Omental fat pad (tissue), 4 donors: ENCODE measurements at places on chromosomes 1 and 21. TPM values are rescaled to one million over a fixed set of nuclear protein-coding genes. Genes with fewer than 3 reads are reported as not detected.

GRCh38 chr1:7207875-7208646, 422.8 kb downstream of the CAMTA1 start:
- DNase-seq = no peak

DNA sequence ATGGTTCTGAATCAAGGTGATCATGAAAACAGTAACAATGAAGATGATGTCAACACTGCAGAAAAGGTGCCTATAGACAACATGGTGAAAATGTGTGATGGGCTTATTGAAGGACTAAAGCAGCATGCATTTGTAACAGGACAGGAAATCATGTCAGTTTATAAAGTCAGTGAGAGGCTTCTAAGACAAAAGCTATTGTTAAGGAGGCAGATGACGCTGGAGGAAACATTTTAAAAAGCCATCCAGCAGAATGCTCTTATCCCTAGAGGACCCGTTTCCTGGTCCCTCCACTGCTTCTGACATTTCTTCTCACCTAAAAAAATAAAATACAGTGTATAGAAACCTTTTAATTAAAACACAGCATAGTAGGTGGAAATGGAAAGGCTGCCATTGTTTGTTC, 40.9 kb downstream of the CYYR1 start:
- DNase-seq = no peak

GRCh38 chr1:172286629-172287076, 133.8 kb upstream of the C1orf105 start:
- no peak for DNase-seq

The CAPN2 gene
- 194 TPM for total RNA-seq

The SUSD4 gene
- 0.24 TPM for total RNA-seq

GRCh38 chr1:86714159-86714558, 9.8 kb downstream of the SH3GLB1 start:
- DNase-seq = no peak

GRCh38 chr1:15525050-15526020, 1.3 kb upstream of the DNAJC16 start:
- DNase-seq = no peak

The OR2T12 gene
- total RNA-seq = not detected

- no peak for DNase-seq
These were observed 46.3 kb upstream of the PDE9A start for GRCh38 chr21:42607102-42607501.

DNA sequence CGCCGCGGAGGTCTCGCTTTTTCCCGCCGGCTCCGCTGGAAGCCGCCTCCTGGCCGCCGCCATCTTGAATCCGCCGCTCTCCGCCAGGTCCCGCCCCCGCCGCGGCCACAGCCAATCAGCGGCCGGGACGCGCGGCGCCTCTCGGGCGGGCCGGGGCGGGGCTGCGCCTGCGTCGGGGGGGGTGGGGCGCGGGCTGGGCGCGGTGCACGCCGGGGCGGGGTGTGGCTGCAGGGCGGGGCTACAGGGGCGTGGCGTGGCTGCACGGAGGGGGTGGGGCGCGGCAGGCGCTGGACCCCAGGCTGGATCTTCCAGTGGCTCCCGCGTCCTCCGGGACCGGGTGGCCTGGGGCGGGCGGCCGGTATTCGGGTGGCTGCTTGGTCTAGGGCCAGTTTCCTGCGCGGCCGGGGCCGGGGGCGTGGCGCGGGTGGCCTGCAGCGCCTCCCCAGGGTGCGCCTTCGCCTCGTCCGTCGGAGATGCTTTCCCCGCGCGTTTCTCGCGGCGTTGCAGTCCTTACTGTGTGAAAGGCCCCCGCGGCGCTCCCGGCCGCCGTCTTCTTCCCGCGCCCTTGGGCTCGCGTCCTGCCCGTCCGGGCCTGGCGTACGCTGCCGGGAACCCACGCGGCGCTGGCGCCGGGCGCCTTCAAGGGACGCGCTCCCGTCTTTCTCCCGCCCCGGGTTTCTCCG, 575 bp downstream of the PCNT start:
- peak; percentile 58 for DNase-seq

The UBE2U gene
- total RNA-seq = not detected

GRCh38 chr21:42234464-42235241, 15.7 kb downstream of the ABCG1 start:
- DNase-seq = no peak

DNA sequence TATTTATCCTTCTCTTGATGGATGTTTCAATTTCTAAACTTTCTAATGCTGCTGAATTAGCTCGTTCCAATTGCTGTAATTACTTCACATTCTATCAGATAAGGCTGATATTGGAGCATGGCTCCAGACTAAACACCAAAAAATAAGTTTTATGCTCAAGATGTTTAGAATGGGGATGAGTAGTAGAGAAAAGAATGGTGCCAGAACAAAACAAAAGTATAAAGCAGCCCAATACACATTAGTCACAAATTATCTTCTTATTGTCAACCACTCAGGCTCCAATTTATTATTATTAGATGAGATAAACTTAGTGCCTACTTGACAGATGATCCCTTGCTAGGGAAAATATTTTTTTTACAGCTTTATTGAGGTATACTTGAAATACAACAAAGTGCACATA, 21.8 kb downstream of the ATPAF1 start:
- no peak for DNase-seq

The LZIC gene
- total RNA-seq = 21.0 TPM

DNA sequence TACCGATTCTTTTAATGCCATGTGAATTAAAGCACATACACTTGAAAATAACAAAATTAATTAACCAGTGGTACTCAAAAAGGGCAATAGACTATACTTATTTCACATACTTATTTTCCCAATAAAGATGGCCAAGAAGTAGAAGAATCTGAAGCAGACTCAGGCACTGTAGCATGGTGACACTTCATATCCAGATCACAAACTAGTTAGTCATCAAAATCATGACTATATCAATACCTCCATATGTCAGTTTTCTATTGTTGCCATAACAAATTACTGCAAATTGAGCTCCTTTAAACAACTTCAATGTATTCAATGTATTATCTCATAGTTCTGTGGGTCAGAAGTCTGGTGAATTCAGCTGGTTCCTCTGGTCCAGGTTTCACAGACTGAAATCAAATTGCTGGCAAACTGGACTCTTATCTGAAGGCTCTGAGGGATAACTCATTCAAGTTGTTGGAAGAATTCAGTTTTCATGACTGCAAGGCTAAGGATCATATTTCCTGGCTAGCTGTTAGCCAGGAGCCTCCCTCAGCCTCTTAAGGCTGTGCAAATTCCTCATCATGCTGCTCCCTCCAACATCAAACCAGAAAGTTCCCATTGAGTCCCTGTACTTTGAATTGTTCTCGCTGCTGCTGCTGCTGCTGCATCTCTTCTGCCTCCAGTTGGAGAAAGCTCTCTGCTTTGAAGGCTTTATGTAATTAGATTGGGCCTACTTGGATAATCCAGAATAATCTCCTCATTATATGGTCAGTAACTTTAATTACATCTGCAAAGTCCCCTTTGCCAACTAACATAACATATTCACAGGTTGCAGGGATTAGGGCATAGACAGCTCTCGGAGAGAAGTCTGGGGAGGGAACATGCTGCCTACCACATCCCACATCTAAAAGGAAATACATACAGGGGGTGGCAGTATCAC, 91.5 kb downstream of the MRPL39 start:
- DNase-seq = no peak

DNA sequence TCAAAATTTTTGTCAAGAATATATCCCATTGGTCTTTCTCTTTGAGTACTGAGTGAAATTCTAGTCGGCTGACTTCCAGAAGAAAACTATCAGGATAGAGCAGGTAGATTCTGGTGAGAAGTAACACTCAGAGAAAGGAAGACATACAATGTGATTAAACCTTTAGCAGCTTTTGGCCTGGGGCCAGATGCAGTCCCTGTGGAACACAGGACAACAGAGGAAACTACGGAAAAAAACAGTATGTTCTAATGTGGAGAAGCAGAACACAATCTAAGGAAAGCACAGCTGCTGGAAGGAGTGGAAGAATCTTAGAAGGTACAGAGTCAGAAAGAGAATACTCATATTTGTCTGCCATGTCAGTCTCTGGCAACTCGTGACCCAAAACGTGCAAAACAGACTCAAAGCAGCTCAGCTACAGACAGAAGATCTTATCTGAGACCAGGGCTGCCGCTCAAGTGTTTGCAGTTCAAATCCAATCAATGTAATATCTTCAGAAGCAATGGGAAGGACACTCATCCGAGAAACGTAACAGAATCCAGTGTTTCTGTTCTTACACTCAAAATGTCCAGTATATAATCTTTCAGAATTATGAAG, 283.8 kb downstream of the MRPL39 start:
- DNase-seq = no peak

The PYHIN1 gene
- total RNA-seq = 4.3 TPM

DNA sequence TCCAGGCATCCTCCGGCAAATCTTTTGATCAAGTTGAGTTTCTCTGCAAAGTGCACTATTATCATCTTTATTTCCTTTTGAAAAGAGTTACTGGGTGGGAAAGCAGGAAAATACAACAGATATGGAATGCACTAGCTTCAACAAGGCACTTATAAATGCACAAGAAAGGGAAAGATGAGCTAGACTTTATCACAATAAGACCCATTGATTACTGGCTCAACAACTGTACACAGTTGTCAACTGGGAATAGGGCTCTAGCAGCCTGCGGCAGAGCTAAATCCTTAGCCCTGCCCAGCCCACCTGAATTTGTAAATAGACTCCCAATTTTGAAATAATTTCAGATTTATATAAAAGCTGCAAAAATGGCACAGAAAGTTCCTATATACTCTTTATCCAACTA, 111.4 kb downstream of the CSMD2 start:
- no peak for DNase-seq

GRCh38 chr1:14019461-14019860, 319.5 kb downstream of the PRDM2 start:
- no peak for DNase-seq

DNA sequence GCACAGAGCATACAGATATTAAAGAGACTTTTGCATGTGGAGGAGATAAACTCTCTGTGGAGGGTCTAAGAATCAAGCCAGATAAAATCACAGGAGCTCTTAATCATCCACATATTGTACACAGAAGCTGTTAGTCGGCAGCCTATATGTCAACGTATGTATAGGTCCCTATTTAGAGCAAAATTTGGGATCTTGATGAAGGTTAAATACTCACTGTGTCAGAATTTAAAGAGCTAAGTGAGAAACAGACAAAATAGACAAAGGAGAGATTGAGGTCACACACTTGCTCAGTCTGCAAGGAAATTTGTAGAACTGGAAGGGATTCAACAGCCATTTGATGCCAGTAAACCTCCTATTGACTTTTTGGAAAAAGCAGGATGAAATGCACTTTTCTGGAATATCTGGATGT, 4.1 kb upstream of the IRF2BP2 start:
- no peak for DNase-seq

DNA sequence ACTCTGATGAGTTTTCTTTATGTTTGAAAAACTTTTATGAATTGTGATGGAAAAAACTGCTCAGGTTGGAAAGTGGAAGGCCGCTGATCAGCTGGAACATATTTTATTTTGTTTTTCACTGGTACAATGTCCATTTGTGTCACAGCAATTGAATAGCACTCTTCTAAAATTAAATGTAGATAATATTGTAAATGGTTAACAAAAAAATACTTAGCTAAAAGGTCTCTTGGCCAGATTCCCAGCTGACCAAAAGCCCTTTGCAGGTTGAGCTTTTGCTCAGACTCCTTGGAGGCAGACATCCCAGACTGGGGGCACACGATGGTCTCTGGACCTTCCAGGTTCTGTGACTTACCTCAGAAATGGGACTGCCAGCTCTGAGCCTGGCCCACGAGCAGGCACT, 26.3 kb downstream of the SAMD13 start:
- DNase-seq = no peak
